ENCODE measurements at places on chromosomes 6 and 20.

GRCh38 chr6:106133040-106133439 is 46.9 kb downstream of the PRDM1 start:
- no peak for DNase-seq

- no peak for DNase-seq
These were observed 85.2 kb downstream of the KIF16B start for GRCh38 chr20:16488086-16488485.

DNA sequence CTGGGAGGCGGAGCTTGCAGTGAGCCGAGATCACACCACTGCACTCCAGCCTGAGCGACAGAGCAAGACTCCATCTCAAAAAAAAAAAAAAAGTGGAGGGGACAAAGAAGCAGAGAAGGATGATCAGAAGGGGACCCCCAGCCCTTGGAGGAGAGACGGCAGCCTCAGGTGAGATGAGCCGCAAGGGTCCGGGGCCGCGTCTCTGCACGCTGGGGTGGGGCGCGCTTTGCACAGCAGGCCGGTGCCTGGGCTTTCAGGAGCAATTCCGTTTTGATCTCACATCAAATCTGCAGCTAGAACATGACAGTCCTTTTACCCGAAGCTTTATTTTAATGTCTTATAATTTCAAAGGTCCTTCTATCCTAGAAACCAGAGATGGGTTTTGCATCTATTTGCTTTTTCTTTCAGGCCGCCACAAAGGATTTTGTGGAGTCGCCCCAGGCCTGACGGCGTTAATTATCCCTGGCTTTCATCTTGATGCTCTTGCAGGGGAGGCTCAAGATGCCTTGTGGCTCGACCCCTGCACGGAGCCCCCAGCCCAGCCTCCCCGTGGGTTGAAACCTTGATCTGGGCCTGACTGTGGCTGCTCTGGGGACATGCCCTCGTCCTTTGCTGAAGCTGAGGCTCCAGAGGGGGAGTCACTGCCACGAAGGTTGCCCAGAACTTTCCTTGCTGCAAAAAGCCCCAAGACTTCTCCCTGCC is 17.3 kb downstream of the HRH3 start:
- DNase-seq = no peak

GRCh38 chr6:17972074-17972952 is 15.1 kb downstream of the KIF13A start:
- DNase-seq = no peak

- no peak for DNase-seq
These were observed 663.9 kb upstream of the DEFB115 start for GRCh38 chr20:30593572-30593971.

- no peak for DNase-seq
These were observed 69.0 kb downstream of the BTBD9 start for GRCh38 chr6:38570750-38571149.

GRCh38 chr20:43988867-43989266 is 74.2 kb downstream of the TOX2 start:
- no peak for DNase-seq

- DNase-seq = no peak
These were observed 446.7 kb downstream of the BMP2 start for GRCh38 chr20:7214081-7214740.

DNA sequence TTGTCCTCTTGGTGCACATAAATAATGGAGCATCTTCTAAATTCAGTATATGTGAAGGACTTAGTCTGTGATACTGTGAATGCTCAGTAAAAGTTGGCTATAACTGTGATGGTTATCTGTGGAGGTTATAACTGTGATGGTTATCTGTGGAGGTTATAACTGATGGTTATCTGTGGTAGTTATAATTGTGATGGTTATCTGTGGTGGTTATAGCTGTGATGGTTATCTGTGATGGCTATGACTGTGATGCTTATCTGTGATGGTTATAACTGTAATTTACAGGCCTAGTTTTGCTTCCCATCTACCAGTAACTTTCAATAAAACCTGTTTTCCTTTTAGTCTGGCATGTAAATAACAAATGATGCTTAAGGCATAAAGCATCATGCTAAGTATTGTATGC is 16.5 kb downstream of the PTK7 start:
- no peak for DNase-seq

- DNase-seq = no peak
These were observed 25.9 kb upstream of the HACE1 start for GRCh38 chr6:104885518-104886043.

GRCh38 chr6:113674075-113674474 is 183.1 kb upstream of the MARCKS start:
- DNase-seq = no peak

GRCh38 chr6:116876107-116876506 is 935 bp upstream of the RFX6 start:
- DNase-seq = no peak

GRCh38 chr6:15829156-15829555 is 166.3 kb upstream of the DTNBP1 start:
- no peak for DNase-seq

DNA sequence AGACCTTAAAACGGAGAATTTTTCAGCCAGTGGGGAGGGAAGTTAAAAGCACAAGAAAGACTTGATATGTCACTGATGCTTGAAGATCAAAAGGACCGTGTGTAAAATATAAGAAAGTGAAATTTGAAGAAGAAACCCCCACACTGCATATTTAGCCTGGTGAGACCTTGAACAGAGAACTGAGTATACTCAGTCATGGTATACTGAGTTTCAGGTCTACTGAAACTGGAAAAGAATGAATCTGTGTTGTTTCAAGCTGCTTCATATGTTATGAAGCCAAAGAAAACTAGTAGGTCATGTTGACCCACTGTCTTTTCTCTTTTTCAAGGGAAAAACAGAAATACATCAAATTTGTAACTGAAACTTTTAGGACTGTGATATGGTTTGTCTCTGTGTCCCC is 443.8 kb upstream of the GJE1 start:
- DNase-seq = no peak

DNA sequence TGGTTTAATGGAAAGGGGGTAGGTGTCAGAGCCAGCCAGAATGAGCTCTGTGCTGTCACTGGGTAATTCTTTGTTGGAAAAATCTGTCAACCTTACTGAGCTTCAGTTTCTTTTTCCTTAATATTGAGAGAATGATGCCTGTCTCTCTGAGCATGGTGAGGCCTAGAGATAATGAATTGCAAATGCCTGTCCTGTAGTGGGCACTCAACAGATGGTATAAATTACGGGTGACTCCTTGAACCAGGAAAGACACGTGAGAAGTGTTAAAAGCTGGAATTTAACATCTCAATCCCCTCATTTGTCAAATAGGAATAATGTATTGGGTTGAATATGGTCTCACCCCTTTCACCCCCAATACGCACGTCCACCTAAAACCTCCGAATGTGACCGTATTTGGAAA is 74.9 kb downstream of the ADTRP start:
- DNase-seq = no peak

- DNase-seq = no peak
These were observed 104.9 kb upstream of the NXT1 start for GRCh38 chr20:23245553-23246181.

GRCh38 chr6:156175971-156176421 is 601.2 kb upstream of the ARID1B start:
- no peak for DNase-seq

- DNase-seq = no peak
These were observed 373.5 kb upstream of the BTBD3 start for GRCh38 chr20:11544029-11544678.

GRCh38 chr20:5510446-5510845 is 193.7 kb upstream of the PROKR2 start:
- no peak for DNase-seq

DNA sequence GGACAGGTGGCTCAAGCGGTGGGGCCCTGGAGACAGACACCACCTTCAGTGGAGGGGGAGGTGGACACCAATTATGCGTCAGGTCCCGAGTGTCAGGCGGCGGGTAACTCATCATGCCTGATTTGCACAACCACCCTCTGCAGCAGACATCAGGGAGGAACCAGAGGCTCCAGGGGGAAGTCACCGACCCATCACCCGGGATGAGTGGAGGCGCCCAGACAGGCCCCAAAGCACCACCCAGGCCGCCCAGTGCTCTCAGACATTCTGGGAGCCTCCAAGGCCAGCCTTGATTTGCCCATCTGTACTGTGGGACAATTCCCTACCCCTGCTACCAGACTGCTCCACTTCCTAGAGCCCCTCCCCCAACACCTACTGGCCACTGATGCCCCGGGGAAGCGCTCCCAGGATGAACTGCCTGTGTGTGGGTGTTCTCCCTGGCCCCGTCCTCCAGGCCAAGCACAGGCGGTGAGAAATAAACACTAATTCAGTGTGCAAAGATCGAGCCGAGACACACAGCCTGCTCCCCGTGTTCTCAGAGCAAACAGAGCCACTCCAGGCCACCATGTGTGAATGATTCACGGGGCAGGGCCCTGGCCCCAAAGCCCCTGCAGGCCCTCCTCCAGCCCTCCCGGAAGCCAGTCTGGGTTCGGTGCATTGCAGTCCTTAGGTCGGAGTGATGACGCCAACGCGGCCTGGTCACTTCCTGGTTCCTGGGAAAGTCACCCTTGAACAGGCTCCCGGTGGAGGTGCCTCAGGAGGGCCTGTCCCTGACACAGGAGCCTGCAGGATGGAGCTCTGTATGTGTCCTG is 107.2 kb downstream of the ASXL1 start:
- DNase-seq = no peak

DNA sequence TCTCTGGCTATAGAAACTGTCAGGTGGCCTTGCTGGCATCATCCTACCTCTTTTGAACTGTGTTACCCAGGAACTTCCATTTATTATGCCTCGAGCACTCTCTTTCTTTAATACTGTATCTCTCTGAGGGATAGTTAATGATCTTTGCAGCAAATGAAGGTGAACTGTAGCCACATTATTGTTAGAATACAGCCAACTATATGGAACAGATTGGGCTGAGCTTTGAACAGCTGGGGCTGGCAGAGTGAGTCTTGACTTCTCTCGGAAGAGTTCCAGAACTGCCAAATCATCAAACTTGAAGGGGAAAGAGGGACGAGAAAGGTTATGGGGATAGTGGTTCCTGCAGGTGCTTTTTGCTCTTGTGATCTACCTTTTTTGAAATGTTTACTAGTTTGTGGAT is 237.7 kb downstream of the PRL start:
- DNase-seq = no peak

- DNase-seq = no peak
These were observed 419.5 kb downstream of the CD83 start for GRCh38 chr6:14537030-14537429.

DNA sequence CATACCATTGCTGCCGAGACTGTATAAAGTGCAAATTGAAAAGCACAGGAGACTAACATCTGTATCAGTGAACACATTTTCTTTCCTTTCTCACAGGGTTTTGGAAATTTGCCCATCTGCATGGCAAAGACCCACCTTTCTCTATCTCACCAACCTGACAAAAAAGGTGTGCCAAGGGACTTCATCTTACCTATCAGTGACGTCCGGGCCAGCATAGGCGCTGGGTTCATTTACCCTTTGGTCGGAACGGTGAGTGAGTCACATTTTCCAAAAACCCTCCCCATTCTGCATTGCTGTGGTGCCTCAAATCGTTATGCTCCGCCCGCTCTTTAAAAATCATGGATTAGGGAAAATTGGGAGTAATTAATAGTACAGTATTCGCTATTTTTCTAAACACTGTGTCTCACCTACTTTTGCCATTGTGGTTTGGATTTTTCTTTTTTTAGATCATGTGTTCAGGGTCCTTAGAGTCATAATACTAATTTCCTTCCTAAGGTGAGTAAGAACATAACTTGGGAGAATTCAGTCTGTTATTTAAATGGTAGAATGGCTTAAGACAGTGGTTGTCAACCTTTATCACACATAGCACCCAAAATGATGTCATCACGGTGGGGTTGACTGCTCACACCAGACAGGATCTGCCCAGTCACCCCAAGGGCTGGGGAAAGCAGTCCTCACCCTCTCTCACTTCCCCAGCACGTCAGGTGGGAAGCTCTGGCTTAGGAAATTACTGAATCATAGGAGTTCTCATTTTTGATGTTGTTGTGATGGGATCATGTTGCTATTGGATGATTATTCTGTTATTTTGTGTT is 171.6 kb downstream of the MTHFD1L start:
- no peak for DNase-seq

DNA sequence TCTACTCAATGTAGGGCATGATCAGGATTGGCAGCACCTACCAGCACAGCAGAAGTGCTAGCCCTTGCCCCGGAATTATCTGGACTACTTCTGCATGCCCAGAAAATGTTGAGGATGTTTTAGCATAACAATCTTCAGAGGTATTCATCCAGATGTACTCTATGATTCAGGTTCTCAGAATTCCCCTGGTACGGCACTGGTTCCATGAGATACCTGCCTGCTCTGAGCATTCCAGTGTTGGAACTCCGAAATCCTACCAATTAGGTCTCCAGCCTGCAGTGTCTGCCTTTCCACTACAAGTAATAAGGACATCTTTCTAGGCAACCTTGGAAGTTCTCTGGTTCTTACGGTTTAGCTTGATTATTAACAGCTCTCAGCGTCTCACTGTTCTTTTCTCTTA is 554.5 kb downstream of the HACE1 start:
- DNase-seq = no peak

DNA sequence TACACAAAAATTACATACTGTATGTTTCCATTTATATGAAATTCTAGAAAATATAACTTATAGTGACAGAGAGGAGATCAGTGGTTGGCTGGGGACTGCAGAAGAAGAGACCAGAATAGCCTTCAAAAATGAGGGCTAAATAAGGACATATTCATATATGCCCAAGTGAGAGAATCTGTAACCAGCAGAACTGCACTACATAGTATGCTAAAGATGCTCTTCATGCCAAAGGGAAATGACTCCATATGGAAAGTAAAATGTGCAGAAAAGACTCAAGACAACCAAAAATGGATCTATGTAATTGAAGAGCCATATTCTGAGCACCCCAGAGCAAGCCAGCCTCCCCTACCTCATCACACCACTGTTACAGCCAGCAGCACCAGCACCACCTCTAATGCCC is 29.0 kb downstream of the ELOVL2 start:
- DNase-seq = no peak

DNA sequence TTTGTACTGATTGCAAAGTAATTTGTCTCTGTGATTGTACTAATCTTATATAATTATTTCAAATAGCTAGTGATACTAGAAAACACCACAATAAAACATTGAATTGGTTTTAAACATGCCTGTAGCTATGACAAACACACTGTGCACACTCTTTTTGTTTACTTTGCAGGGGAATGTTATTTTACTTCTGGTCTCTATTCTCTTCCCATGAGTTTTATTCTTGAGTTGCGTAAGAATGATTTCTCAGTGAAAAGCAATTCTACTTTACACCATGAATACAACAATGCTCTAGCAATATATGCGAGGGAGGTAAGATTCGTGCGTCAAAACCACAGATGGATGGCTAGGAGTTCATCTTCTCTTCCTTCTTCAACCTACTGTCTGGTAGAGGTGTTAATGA is 68.4 kb upstream of the PHACTR1 start:
- no peak for DNase-seq

GRCh38 chr6:156311291-156311690 is 465.9 kb upstream of the ARID1B start:
- no peak for DNase-seq

DNA sequence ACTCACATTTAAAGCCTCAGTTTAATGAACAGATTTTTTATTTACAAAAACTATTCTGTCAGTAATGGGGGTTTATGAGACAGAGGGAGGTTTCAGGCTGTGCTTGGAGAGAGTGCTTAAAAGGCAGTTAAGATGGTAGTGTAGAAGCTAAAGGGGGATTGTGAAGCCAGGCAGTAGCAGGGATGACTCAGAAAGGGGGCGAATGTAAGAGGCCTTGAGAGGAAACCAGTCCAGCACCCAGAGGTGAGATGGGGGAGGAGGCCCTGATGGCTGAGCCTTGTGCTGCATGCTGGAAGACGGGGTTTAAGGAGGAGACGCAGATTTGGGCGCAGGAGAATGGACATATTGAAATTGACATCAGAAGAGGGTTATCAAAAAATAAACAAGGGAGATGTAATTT is 6.6 kb upstream of the SERPINB9 start:
- no peak for DNase-seq

GRCh38 chr20:17634661-17635331 is 47.2 kb downstream of the RRBP1 start:
- DNase-seq = no peak
